Panc1 (cell line): ENCODE measurements at places on chromosomes 11 and 22. TPM values are rescaled to one million over a fixed set of nuclear protein-coding genes. Genes with fewer than 3 reads are reported as not detected.

DNA sequence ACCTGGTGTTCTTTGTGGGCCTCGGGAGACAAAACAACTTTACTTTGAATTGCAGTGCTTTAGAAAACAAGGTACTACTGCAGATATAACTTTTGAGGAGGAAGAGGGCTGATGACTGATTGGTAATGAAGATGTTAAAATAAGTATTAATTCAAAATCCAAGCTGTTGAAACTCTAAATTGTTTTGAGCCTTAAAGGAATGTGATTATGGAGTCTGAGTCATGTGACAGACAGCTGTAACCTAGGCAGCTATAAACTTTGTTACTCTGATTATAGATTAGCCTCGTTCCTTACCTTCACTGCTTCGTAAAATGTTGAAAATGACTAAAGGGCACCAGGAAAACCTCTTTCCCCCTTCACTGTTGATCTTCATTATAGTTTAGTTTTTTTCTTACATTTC is 43.4 kb downstream of the MS4A2 start:
- no peak overlapping the region for H3K4me3 ChIP-seq
- H3K27ac ChIP-seq: no peak overlapping the region
- H3K4me1 ChIP-seq: no peaks in the 10 kb centered on the region
- DNase-seq: no peak
- H3K36me3 ChIP-seq: no peaks in the 10 kb centered on the region
- H3K27me3 ChIP-seq: no peaks in the 10 kb centered on the region

VSIG10L2 gene
- total RNA-seq: not detected

DAGLA gene
- total RNA-seq: 6.4 TPM

DNA sequence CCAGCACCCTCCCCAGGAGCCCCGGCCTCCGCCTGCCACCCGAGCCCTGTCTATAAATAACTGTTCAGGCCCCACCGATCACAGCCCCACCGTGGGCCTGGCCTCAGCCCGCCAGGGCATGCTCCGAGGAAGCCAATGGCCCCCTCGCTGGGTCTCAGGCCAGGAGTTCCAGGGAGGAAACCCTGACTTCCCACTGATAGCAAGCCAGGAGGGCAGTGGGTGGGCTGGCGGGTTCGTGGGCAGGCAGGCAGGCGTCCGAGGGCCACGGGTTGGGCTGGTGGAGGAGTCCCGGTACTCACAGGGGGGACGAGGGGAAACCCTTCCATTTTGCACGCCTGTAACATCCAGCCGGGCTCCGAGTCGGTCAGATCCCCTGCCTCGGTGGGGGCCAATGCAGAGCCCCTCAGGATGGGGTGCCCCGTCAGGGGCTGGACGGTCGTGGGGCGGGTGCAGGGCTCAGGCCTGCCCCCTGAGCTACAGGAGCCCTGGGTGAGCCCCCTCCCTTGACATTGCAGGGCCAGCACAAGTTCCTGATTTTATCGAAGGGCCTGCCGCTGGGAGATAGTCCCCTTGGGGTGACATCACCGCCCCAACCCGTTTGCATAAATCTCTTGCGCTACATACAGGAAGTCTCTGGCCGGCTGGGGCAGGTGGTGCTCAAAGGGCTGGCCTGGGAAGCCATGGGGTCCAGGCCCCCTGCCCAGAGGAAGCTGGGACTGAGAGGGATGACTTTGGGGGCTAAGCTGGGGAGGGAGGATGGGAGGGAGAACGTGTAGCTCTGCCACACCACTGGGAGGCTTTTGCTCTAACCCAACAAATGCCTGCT is at the start of gene SPI1:
Gene SPI1, minus strand, starts transcription at position 538 of the 826 bp plus-strand sequence. Its CDS starts 194 bp downstream, at position 344.
- no peak within 1 kb of the TSS for H3K27ac ChIP-seq
- no peaks in the 10 kb centered on the region; the same call in 1 of the 2 replicates for H3K4me1 ChIP-seq
- no peak within 1 kb of the TSS for H3K4me3 ChIP-seq
- no peaks in the 10 kb centered on the region for H3K27me3 ChIP-seq
- no peak for DNase-seq

DNA sequence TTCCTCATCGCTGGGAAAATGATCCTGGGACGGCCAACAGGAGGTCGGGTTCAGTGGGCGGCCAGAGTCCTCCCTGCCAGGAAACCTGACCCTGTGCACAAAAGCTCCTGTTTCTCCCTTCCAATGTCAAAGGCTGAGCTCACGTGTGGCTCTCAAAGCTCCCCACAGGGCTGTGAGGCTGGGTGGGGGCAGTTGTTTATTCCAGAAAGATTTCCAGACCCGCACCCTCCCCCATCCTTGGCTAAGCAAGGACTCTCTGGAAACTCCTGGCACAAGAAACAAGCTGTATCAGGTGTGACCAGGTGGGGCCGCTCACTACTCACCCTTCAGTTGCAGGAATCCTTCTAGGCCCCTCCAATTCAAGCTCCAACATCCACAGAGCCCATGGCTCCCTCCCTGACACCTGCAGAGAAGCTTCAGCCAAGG is 131.9 kb downstream of the SHANK2 start:
- no peaks in the 10 kb centered on the region for H3K27me3 ChIP-seq
- no peak overlapping the region for H3K27ac ChIP-seq
- no peaks in the 10 kb centered on the region for H3K36me3 ChIP-seq
- H3K4me3 ChIP-seq: no peak overlapping the region

SYNGR1 gene
- total RNA-seq: 17.8 TPM

GRCh38 chr11:44104481-44105294 is 9.2 kb downstream of the EXT2 start:
- no peak for DNase-seq
- no peaks in the 10 kb centered on the region for H3K4me1 ChIP-seq
- no peaks in the 10 kb centered on the region for H3K27me3 ChIP-seq
- H3K27ac ChIP-seq: no peak overlapping the region
- no peak overlapping the region for H3K4me3 ChIP-seq
- H3K36me3 ChIP-seq: no peaks in the 10 kb centered on the region

OR8D4 gene
- not detected for total RNA-seq

GRCh38 chr11:35324183-35324886 is 95.0 kb downstream of the SLC1A2 start:
- H3K4me3 ChIP-seq: no peak overlapping the region
- H3K4me1 ChIP-seq: no peaks in the 10 kb centered on the region
- H3K27me3 ChIP-seq: no peaks in the 10 kb centered on the region
- no peaks in the 10 kb centered on the region for H3K36me3 ChIP-seq
- no peak for DNase-seq

JHY gene
- total RNA-seq: 10.1 TPM

OR52E4 gene
- not detected for total RNA-seq

GRCh38 chr11:2318707-2319106 is 16.9 kb downstream of the TSPAN32 start:
- H3K4me1 ChIP-seq: peaks cover 12% of the 10 kb centered on the region
- H3K4me3 ChIP-seq: no peak overlapping the region
- DNase-seq: no peak

- H3K4me1 ChIP-seq: peaks cover 38% of the 10 kb centered on the region
- no peak for DNase-seq
- H3K27me3 ChIP-seq: no peaks in the 10 kb centered on the region
- no peaks in the 10 kb centered on the region for H3K36me3 ChIP-seq
Observed at GRCh38 chr11:102304686-102305085, 12.6 kb upstream of the BIRC3 start.

DNA sequence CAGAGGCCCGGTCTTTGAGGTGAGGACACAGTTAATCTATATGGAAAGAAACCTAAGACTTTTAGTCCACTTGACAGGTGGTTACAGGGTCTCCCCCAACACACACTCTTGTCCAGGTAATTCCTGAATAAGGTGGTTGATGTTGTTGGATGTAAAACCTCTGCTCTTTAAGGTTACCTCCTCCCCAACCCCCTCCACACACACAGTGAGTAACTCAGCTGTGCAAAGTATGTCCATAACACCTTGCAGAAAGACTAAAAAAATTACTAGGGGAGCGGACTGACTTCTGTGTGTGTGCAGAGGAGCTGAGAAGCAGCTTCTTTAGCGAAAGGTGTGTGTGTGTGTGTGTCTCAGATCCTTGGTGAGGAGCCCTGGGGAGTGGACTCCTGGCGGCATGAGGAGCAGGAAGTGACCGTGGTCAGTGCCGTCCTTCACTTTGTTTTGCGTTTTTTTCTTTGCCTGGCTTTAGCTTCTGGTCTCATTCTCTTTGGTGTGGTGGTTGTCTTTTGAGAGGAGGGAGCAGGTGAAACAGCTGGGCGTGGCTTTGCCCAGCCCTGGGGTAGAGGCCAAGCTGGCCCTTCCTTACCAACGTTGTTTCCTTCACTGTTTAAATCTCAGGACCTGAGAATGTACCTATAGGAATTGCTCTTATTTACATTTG is 1.7 kb downstream of the ZBED4 start:
- H3K4me3 ChIP-seq: peak overlapping the region; percentile 88
- H3K4me1 ChIP-seq: peaks cover 23% of the 10 kb centered on the region
- DNase-seq: no peak
- peak overlapping the region; percentile 82 for H3K27ac ChIP-seq

DNA sequence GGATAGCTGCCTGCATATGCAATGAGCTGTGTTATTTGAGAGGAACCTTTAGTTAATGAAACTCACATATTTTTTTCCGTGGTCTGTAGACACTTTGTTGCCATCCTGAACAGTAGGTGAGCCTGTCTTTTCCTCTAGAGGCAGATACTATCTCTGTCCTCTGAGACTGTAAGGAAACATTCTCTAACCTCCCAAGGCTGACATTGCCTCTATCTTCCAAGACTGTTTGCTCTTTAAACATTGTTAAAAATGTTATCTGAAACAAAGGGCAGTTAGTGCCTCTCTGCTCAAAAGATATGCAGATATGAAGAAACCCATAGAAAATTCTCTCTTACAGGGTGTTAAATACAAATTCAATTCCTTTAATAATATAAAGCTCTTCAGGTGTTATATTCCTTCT is 963.8 kb upstream of the CNTN5 start:
- no peaks in the 10 kb centered on the region for H3K27me3 ChIP-seq
- no peak for DNase-seq
- no peaks in the 10 kb centered on the region for H3K36me3 ChIP-seq
- no peak overlapping the region for H3K4me3 ChIP-seq
- no peaks in the 10 kb centered on the region for H3K4me1 ChIP-seq

DNA sequence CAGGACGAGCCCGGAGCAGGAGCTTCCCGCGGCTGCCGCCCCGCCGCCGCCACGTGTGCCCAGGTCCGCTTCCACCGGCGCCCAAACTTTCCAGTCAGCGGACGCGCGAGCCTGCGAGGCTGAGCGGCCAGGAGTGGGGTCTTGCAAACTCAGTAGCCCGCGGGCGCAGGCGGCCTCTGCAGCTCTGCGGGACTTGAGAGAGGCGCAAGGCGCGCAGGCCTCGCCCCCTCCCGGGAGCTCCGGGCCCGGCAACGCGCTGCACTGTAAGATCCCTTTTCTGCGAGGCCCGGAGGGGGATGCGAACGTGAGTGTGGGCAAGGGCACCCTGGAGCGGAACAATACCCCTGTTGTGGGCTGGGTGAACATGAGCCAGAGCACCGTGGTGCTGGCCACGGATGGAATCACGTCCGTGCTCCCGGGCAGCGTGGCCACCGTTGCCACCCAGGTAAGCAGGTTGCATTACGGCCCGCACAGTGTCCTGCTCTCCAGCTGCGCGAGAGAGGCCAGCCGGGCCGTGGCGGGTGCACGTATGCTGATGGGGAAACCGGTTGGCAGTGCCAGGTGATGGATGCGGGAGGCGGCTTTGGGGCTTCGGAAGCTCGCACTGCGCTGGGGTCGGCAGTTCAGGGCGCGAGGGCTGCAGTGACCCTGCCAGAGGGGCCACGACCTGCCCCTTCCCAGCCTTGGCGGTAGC is 2.0 kb downstream of the SLC6A5 start:
- no peaks in the 10 kb centered on the region for H3K4me1 ChIP-seq
- H3K36me3 ChIP-seq: no peaks in the 10 kb centered on the region
- no peak overlapping the region for H3K4me3 ChIP-seq
- DNase-seq: no peak
- peaks cover 20% of the 10 kb centered on the region for H3K27me3 ChIP-seq
- H3K27ac ChIP-seq: no peak overlapping the region

- no peak for DNase-seq
- H3K4me3 ChIP-seq: no peak overlapping the region
- no peaks in the 10 kb centered on the region for H3K36me3 ChIP-seq
- peaks cover 4% of the 10 kb centered on the region for H3K27me3 ChIP-seq
- H3K27ac ChIP-seq: no peak overlapping the region
- H3K4me1 ChIP-seq: no peaks in the 10 kb centered on the region
Observed at GRCh38 chr11:114315749-114316368, 19.7 kb downstream of the NNMT start.

- no peaks in the 10 kb centered on the region for H3K36me3 ChIP-seq
- DNase-seq: no peak
- H3K27ac ChIP-seq: peak overlapping the region; percentile 90
- H3K4me1 ChIP-seq: peaks cover 70% of the 10 kb centered on the region
Observed at GRCh38 chr11:10325277-10326011, 20.6 kb downstream of the ADM start.

FREY1 gene
- 1.4 TPM for total RNA-seq

- peak overlapping the region; percentile 90 for H3K27ac ChIP-seq
- H3K27me3 ChIP-seq: no peaks in the 10 kb centered on the region
- 0 out of 2 replicates have a peak, but pooled peaks cover 2% of the 10 kb centered on the region for H3K36me3 ChIP-seq
- DNase-seq: no peak
- peaks cover 64% of the 10 kb centered on the region for H3K4me1 ChIP-seq
Observed at GRCh38 chr11:826227-826621, 1.5 kb upstream of the CRACR2B start.

GRCh38 chr11:110190885-110191284 is 97.7 kb downstream of the ZC3H12C start:
- H3K36me3 ChIP-seq: no peaks in the 10 kb centered on the region
- H3K4me1 ChIP-seq: peaks cover 3% of the 10 kb centered on the region; the same call in 1 of the 2 replicates
- H3K27me3 ChIP-seq: no peaks in the 10 kb centered on the region
- H3K27ac ChIP-seq: no peak overlapping the region

DNA sequence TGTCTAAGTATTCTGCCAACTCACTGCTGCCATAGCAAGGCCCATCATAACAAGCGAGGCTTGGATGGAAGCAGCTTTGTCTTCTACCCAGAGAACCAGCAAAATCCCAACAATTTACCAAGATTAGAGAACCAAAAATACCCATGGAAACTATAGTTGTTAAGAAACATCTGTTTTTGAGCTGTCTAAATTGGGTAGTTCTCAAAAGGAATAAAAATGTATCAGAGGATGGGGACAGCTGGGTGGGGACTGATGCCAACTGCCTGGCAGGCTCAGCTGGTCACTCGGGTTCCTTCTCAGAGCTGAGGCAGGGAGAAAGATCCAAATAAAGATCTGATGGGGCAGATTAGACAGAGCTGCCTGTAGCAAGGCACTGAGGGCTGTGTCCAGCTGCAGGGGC is 85.9 kb upstream of the GRK3 start:
- H3K36me3 ChIP-seq: no peaks in the 10 kb centered on the region
- no peaks in the 10 kb centered on the region for H3K27me3 ChIP-seq
- no peak overlapping the region for H3K27ac ChIP-seq
- DNase-seq: no peak
- H3K4me1 ChIP-seq: no peaks in the 10 kb centered on the region

DNA sequence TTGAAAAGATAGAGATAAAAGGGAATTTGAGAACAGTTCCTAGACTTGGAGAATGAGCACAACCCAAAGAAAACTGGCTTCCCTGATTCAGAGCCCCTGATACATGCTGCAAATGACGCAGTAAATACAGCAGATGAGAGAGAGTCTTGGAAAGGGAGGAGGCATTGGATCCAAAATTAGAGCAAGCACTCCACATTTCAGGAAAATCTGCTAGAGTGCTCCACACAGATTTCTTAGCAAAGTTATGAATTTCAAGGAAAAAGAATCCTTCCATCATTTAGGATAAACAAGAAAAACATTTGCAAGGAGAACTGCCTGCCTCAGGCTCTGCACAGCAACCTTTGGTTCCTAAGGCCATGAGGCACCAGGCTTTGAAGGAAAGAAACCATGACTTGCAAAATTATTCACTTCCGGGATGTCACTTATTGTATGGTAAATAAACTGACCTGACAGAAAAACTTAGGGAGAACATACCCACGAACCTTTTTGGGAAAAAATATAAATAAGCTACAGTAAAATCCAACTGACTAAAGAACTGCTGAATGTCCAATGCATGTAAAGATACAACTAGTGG is 89.8 kb upstream of the RTL6 start:
- no peak for DNase-seq
- no peaks in the 10 kb centered on the region for H3K4me1 ChIP-seq
- H3K27ac ChIP-seq: no peak overlapping the region
- no peaks in the 10 kb centered on the region for H3K36me3 ChIP-seq
- H3K4me3 ChIP-seq: no peak overlapping the region
